HEK293T (cell line): ENCODE measurements at places on chromosomes 6 and 20.

GRCh38 chr20:40390654-40391053, 298.4 kb downstream of the MAFB start:
- no peak for DNase-seq

- peak; percentile 82 for DNase-seq
Measured at GRCh38 chr6:138588805-138589434, 89.6 kb upstream of the NHSL1 start.

GRCh38 chr20:51945177-51945576, 142.9 kb upstream of the SALL4 start:
- no peak for DNase-seq

- DNase-seq, result no peak
Measured at GRCh38 chr20:5945963-5946362, 4.4 kb downstream of the TRMT6 start.

DNA sequence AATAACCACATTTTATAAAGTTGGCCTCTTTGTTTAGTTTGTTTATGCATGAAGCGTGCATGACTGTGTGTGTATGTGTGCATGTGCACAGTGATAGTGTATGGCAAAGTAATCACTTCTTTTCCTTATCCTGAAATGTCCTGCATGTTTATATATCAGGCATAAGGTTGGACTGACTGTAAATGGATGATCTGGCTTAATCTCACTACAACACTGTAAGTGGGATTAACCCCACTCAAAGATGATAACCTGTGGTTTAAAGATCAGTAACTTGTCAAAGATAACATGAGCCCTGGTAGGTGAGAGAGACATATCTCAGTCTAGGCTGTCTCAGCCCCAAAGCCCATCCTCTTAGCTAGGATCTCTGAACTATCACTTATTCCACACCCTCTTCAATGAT, 376.6 kb upstream of the TSHZ2 start:
- DNase-seq, result no peak

GRCh38 chr6:21587179-21587960, 6.2 kb upstream of the SOX4 start:
- DNase-seq, result peak; percentile 39

GRCh38 chr6:144062786-144063185, 32.6 kb downstream of the SF3B5 start:
- DNase-seq, result no peak

GRCh38 chr6:3457710-3458602, 1.1 kb upstream of the SLC22A23 start:
- peak; percentile 48 for DNase-seq

DNA sequence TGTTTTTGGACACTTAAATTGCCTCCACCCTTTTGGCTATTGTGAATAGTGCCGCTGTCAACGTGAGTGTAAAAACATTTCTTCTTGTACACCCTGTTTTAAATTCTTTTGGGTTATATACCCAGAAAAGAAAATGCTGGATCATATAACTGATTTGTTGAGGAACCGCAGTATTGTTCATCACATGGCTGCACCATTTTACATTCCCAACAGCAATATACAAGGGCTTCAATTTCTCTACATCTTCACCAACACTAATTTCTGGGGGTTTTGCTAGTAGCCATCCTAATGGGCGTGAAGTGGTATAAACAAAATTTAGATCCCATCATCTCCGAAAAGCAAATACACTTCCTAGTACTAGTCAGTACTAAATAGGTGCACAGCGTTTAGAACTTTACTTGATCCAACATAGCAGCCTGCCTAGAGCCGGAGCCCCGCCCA, 579 bp upstream of the BPHL start:
- DNase-seq, result no peak

DNA sequence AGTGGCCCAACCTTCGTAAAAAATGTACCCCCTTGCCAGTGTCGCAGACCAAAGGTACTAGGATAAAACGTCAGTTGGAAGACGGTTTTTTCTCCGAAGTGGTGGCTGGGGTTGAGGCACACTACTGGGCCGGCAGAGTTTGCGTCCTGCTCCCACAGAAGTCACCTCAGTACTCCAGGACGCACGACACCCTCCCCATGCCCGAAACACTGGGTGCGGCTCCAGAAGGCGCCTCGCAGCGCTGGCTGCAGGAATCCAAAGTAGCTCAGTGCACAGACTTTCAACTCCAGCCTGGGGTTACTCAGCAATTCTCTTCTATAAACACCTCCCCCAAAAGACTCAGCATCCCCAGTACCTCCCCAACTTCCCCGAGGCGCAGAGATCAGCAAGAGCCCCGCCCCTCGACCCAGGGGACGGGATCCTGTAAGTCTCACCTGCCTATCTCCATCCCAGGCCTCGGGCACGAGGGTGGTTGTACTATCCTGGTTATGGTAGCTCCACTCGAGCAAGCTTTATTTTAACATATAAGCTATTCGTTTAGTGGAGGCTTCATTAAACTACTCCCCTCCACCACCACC, 88.2 kb downstream of the ZFP64 start:
- no peak for DNase-seq

DNA sequence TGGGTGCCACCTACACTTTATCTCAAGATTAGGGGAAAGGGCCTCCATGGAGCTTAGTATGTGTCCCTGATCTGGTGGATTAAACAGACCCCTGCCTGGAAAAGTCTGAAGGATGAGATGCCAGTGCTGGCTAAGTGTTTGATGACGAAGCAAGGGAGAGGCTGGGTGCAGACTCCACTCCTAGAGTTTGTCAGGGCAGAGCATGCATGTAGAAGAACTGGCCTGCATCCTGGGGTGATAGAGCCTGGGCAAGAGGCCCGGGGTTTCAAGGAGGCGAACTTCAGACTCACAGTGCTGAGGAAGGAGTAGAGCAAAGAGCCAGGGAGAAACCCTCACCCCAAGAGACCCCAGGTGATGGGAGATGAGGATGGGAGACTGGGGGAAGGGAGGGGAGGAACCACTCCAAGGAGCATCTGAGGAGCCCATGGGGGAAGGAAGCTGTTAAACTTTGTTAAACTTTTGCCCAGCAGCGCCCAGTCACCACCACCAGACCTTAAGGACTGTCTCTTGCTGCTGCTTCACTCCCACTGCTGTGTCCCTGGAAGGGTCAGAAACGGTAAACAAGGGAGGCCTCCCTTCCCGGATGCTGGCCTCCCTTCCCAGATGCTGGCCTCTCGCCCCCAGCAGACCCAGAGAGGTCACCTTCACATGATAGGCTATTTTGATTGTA, 61.6 kb downstream of the RPRD1B start:
- DNase-seq, result no peak

- no peak for DNase-seq
Measured at GRCh38 chr6:15147827-15148226, 98.0 kb upstream of the JARID2 start.

DNA sequence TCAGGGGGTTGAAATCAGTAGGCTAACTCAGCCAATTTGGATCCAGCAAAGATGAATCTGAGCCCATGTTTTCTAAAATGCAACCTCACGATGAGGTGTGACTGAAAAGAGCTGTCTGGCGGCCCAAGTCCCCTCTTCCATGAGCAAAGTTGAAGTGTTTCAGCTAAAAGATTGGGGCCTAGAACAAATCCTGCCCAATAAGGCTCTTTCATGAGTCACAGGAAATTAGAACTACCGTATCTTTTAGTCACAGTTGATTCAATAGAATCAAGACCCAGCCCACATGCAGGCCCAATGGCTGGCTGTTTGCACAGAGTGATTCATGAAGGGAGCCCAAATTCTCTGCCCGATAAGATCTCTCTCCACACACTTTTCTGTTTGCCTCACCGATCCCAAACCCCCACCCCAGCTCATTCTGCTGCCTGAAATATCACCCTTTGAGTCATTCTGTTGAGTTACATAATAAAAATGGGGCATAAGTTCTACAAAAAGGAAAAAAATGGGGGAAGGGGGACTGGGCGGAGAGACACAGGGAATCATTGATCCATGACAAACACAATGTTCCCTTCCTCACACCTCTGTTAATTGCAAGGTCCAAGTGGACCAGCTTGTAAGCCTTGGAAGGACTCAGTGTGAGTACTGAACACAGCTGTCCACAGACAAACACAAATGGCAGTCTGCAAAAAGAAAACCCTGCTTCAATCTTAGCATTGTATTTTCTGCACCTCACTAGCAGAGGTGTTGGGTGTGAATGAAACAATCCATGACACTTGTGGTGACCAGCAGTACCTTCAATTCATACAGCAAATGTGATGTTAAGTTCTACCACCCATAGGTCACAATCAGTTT, 13.8 kb downstream of the FOXQ1 start:
- DNase-seq, result no peak

- DNase-seq, result no peak
Measured at GRCh38 chr20:32967961-32968457, 36.2 kb downstream of the SUN5 start.

- peak; percentile 56 for DNase-seq
Measured at GRCh38 chr20:58481481-58482021, 33.6 kb downstream of the APCDD1L start.

DNA sequence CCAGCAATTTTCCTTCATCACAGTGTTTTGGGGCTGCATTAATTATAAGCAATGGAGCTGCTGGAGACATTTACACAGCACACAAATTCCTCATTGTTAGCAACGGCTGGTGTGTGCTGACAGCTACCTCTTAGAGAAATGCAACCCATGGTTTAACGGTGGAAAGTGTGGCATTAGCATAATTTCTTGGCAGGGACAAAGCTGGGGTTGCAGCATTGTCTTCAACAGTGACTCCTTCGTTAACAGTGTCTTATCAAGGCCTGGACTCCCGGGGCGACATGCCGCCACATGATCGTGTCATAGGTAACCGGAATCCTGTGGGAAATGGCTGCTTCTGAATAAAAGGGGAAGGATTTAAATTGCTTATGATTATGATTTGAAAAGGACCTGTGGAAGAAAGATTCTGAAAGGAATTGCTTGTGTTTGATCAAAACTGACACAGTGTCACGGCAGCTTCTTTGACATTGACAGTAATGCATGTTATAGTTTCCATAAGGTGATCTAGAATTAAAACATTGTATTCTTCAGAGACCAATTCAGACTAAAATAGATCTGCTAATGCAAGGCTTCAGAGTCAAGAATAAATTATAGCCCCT, 128.0 kb downstream of the UST start:
- peak; percentile 59 for DNase-seq

DNA sequence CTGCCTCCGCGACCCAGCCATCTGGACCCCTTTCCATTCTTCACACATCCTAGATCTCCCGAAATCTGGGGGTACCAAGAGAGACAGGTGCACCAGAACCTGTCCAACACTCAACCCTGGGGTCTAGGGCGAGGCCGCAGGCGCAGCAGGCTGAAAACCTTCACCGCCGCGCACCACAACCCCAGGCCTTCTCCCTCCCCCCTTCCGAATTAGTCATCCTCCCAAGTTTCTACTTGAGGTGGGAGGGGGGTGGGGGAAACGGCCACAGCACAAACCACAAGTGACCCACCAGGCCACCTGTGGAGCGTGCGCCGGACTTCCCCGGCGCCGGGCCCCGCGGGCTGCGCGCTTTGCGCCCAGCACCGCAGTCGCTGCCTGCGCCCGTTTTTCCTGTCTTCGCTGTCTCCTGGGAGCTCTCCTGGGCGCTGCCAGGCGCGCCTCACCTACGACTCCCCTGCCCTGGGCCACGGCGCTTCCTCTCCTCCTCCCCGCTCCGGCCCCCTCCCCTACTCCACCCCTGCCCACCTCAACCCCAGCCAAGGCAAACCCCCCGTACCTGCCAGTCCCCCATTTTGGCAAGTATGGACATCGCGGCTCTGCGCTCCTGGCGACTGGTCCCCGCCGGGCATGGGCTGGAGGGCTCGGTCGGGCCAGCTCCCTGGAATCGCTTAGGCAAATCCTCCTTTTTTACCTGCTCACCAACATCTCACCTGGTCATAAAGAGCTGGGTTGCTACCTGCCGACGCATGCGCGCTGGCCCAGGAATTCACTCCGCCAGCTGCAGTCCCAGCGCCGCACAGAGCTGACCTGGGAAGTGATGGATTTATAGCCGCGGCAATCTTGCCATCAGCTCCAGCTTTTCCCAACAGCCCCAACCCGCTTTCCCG, 4.2 kb upstream of the TFAP2A start:
- no peak for DNase-seq

GRCh38 chr6:18110162-18110561, 12.3 kb downstream of the NHLRC1 start:
- DNase-seq, result no peak

GRCh38 chr20:62845416-62846160, 16.0 kb downstream of the TCFL5 start:
- DNase-seq, result no peak

- DNase-seq, result peak; percentile 60
Measured at GRCh38 chr6:92810913-92811312, 608.4 kb downstream of the EPHA7 start.

DNA sequence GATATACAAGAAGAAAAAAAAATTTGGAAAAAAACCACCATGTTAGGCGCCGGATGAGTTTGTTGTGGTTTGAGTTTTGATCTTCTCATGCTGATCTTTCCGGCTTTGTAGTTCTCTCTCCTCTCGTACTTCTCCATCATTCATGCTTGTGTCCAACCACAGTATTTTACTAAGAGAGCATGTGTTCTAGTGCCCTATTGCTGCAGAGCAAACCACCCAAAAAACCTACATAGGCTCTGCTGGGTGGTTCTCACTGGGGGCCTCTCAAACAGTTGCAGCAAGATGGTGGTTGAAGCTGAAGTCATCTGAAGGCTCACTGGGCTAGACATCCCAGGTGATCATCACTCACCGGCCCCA, 404.2 kb downstream of the PLCB1 start:
- no peak for DNase-seq

- DNase-seq, result no peak
Measured at GRCh38 chr20:62487561-62488354, 12.0 kb upstream of the GATA5 start.

GRCh38 chr6:140830666-140831065, 1302.1 kb upstream of the GJE1 start:
- no peak for DNase-seq

DNA sequence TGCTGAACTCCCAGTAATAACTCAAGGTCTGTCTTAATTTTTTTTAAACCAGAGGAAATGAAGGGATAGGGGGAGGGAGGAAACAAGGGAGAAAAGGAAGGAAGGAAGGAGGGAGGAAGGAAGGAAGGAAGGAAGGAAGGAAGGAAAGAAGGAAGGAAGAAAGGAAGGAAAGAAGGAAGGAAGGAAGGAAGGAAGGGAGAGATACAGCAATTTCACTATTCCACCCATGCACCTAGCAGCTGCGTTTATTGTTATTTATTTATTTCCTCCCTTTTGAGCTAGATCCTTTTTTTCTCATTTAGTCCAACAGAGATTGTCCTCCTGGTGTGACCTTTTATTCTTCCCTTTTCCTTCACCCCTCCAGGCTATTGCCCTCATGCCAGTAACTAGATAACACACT, 97.6 kb downstream of the PKHD1 start:
- DNase-seq, result no peak

DNA sequence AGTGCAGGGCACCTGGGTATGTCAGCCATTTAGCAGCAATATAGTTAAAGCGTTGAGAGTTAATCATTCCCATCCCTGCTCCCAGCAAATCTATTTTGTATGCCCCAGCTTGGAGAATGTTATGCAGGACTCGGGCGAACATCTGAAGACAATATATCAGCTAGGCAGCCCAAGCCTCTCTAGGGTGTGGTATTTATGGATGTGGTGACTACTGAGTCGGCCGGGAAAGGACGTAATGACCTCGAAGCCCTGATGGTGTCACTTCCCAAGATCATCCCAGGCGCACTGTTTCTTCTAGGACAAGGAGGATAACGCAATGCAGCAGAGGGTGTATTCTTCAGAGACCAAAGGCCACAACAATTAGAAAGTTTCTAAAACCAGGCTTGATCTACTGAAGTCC, 63.6 kb upstream of the FAM184A start:
- no peak for DNase-seq

- no peak for DNase-seq
Measured at GRCh38 chr6:39617026-39617425, 108.2 kb downstream of the KIF6 start.

GRCh38 chr6:25764611-25765010, 10.1 kb downstream of the SLC17A4 start:
- DNase-seq, result no peak
